ENCODE measurements at places on chromosomes 5 and 9.
A peak's percentile ranks its signal among the peaks of the same experiment; 100 is the strongest.

DNA sequence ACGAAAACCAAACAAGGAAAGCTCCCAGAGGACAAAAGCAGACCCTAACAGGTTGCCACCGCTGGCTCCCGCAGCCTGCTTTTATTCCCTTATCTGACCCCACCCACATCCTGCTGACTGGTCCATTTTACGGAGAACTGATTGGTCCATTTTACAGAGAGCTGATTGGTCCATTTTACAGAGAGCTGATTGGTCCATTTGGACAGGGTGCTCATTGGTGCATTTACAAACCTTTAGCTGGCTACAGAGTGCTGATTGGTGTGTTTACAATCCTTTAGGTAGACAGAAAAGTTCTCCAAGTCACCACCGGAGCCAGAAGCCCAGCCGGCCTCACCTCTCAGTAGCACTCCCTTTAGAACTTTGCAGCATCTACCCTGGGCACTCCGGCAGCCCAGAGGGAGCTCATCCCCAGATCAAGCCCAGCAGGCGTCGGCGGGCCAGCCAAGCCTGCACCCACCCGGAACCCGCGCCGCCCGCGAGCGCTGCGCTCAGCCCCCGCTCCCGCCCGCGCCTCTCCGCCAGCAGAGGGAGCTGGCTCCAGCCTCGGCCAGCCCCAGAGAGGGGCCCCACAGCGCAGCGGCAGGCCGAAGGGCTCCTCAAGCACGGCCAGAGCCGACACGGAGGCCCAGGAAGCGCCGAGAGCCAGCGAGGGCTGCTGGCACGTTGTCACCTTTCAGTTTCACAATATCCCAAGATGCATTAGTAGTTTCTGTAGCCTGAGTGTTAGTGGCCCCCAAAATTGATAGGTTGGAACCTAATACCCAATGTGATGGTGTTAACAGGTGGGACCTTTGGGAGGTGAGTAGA is 35.3 kb upstream of the CLPTM1L start:
- peak; percentile 65 for DNase-seq

- DNase-seq = no peak
Observed at GRCh38 chr9:76561050-76561713, 102.2 kb downstream of the GCNT1 start.

GRCh38 chr5:69042915-69043654 is 50.7 kb upstream of the SLC30A5 start:
- DNase-seq = peak; percentile 85

DNA sequence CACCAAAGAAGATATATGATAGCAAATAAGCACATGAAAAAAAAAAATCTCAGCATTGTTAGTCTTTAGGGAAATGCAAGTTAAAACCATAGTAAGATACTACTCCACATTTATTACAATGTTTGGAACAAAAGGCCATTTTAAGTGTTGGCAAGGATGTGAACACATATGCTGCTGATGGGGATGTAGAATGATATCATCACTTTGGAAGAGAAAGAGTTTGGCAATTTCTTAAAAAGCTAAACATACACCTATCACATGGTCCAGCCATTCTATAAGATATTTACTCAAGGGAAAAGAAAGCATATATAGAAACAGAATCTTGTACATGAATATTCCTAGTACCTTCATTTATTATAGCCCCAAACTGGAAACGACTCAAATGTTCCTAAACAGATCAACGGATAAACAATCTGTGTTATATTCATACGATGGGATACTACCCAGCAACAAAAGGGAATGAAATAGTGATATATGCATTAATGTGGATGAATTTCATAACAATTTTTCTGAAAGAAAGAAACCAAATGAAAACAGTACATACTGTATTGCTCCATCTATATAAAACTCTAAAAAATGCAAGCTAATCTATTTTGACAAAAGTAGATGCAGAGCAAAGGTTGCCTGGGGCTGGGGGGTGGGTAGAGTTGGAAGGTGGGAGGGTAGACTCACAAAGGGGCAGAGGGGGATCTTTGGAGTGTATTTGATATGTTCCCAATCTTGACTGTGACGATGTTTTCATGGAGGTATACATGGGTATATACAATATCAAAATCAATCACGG is 45.7 kb upstream of the SMAD5 start:
- no peak for DNase-seq

- DNase-seq = no peak
Observed at GRCh38 chr9:76552181-76552580, 93.2 kb downstream of the GCNT1 start.

GRCh38 chr9:13032585-13032984 is 246.9 kb downstream of the MPDZ start:
- no peak for DNase-seq

- DNase-seq = no peak
Observed at GRCh38 chr5:38905516-38905915, 59.7 kb downstream of the OSMR start.

GRCh38 chr5:171295299-171295698 is 13.7 kb upstream of the TLX3 start:
- no peak for DNase-seq

DNA sequence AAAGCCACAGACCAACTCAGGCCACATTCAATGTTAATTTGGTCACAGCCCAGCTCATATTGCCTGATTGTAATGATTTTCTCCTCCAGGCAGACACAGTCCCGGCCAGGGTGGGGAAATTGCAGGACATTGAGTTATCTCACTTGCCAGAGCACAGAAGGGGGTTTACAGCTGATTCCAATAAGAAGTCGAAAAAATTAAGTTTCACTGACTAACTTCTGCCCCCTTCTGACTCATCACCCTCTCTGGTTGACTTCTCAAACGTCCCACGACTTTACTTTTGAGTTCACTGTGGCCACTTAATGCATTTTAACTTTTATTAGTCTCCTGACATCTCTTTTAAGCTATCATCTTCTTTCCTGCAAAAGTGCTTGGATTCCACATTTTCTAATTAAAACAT is 321.4 kb upstream of the WWC1 start:
- no peak for DNase-seq

- no peak for DNase-seq
Observed at GRCh38 chr9:92010705-92011536, 60.9 kb upstream of the ROR2 start.

GRCh38 chr5:96852759-96853158 is 23.5 kb upstream of the ERAP2 start:
- no peak for DNase-seq

DNA sequence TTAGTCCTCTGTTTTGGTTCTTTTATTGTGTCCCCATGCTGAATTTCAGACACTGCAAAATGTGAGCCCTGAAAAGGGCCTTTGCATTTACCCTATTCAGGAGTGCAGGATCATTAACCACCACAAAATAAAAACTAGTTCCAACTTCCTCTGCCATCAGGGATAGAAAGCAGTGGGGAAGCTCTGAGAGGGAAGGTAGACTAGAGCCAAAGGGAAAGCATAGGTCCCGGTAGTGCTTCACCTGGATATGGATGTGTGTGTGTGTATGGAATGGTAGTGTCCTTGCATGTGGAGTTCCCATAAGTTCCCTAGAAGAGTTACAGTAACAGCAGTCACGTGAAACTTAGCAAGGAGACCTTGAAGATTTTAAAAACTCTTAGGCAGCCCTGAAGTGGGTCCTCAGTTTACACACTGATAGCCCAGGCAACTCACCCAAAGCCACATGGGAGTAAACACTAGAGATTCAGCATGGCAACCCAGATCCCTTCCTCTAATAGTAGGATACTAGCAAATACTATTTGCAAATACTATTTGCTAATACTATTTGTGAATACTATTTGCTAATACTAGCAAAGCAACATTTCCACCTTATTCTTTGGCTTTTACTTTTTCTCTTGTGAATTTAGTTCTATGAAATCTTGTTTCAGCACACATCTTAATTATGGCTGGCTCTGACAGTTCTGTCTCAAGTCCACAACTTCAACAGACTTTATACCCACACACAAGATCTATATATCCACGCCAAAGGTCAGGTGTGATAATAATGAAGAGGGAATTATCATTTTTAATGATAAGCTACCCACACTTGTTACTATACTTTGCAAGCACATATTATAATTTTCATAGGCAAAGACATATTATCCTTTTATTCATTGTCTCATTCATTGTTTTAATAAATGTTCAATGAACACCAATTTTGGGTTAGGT is 70.4 kb upstream of the IFNE start:
- no peak for DNase-seq

DNA sequence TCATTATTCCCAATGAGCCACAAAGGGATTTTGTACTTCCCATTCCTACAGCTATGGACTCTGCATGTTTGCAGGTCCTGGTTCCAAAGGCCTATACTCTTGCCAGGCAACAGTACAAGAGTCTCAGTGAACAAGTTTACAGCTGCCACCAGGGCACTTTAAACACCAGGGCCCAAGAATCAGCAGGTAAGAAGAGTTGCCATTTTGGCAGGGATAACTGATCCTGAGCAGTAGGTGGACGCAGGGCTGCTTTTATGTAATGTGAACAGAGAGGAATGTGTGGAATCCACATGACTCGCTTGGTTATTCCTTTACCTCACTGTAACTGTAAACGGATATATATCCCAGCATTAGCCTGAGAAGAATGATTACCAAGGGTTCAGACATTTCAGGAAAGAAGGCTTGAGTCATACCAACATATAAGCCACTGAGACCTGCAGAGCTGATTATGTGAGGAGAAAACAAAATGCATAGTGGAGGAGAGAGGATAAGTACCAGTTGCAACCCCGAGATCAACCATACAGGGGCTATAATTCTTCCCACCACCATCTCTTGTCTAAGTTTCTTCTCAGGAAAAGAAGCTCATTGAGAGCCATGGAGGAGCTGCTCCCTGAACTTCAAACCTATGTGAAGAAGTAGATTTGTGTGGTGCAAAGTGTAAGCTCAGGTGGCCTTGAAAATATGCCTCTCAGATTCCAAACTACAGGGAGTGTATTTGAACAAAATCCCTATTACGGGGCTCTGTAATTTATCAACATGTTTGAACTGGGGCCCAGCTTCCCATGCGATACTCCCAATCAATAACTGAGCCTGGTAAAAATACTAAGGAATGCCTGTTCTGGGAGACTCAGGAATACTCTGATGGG is 24.6 kb downstream of the RAPGEF6 start:
- DNase-seq = no peak

GRCh38 chr5:157271740-157272271 is 5.9 kb downstream of the CYFIP2 start:
- DNase-seq = peak; percentile 78

- no peak for DNase-seq
Observed at GRCh38 chr5:111863801-111864200, 106.8 kb upstream of the NREP start.

DNA sequence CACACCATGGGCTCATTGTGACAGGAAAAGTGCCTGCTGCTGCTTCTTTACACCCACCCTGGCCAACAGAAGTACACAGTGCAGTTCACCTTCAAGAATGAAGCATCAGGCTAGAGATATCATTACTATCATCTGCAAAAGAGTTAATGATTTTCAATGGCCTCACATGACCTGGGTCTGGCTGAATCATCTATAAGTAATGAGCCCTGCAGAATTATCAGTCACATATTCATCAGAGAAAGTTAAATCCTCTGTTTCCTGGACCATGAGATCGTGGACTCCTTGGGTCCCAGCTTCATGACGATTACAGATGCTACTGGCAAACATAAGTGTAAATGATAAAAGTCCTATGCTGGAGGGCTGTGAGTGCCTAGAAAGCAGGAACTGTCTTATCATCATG is 8.3 kb downstream of the BAG1 start:
- no peak for DNase-seq

DNA sequence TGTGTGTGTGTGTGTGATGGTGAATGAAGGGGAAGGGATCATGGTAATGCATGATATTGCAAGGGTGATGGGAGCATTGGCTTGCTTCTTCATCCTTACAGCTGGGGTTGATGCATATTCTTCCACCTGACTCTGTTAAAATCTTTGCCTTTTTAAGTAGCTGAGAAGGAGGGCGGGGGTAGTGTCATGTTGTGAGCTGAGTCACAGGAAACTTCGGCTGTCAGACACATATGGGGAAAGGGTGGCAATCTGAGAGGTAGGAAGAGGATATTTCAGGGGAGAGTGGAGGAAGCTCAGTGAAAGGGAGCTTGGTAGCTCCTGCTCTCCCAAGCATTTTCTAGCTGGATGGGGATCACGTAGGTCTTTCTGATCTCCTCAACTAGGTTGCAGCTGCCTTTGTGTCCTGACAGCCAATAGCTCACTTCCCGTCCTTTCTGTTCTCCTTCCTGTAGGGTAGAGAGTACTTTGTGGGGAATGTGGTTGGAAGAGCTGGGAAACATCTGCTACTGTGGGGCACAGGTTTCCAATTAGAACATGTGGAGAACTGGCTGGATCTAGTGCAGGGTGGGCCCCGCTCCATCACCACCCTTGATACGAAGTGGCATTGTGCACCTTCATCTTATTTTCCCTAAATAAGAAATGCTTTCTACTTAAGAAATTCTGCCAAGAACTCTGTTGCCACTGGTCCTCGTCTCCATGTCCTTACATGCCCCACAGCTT is 18.1 kb upstream of the CLK4 start:
- DNase-seq = no peak

- no peak for DNase-seq
Observed at GRCh38 chr9:69014013-69014412, at the start of gene PRKACG. Gene PRKACG (minus strand): TSS chr9:69014113. CDS start chr9:69014092, 21 bp downstream.

GRCh38 chr5:74499256-74500050 is 141.1 kb downstream of the ENC1 start:
- no peak for DNase-seq

GRCh38 chr5:6875376-6875775 is 162.1 kb downstream of the TENT4A start:
- DNase-seq = no peak

DNA sequence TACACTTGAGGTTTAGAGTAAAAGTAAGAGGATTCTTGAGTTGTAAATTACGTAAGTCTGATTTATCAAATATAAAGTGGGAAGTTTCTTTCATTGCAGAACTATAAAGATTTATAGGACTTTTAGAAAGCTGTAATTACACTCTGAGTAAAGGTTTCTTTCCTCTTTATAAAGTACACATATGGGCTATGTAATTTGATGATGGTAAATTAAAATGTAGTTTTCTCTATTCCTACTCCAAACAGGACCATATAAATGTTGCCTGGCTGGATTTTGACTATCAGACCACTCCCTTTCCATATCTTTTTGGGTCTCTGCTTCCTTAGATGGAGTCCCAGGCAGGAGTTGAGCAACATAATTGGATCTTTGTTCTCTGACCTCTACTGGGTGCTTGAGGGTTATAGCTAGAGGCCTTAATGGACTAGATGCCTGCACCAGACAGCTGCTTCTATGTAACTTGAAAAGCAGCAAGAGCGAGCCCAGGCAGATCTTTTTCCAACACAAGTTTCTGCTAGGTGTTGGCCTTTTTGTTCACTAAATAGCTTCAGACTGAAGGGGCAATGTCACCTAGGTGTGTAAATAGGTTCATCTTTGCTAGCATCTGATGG is 11.4 kb upstream of the TEX48 start:
- no peak for DNase-seq

- DNase-seq = no peak
Observed at GRCh38 chr5:63805151-63805550, 157.1 kb downstream of the HTR1A start.

GRCh38 chr9:99823681-99824377 is 2.1 kb downstream of the NR4A3 start:
- peak; percentile 84 for DNase-seq

GRCh38 chr9:120284821-120285220 is 295.1 kb downstream of the CDK5RAP2 start:
- DNase-seq = no peak

- DNase-seq = no peak
Observed at GRCh38 chr5:95172659-95173058, 112.2 kb downstream of the MCTP1 start.

- DNase-seq = no peak
Observed at GRCh38 chr5:57577432-57578175, 95.0 kb upstream of the ACTBL2 start.
